ENCODE measurements at places on chromosomes 2 and 18.

- no peak for DNase-seq
Measured at GRCh38 chr2:34534761-34535160, 935.7 kb upstream of the FAM98A start.

DNA sequence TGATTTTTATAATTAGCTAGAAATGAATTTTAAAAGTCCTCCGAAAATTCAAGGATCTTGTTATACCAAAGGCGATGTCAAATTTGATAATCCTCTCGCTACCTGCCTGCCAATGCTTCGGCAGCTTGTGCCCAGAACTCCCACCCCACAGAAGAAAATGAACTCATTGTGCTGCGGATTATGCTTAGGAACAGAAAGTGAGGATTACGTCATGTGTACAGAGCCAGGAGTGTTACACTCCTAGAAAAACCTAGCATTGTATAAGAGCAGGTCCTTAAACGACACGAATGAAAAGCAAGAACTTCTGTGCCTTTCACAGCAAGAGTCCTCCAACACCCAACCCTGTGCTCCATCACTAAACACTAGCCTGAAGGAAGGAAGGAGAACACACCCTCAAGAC is 168.3 kb downstream of the RNF152 start:
- DNase-seq = no peak

DNA sequence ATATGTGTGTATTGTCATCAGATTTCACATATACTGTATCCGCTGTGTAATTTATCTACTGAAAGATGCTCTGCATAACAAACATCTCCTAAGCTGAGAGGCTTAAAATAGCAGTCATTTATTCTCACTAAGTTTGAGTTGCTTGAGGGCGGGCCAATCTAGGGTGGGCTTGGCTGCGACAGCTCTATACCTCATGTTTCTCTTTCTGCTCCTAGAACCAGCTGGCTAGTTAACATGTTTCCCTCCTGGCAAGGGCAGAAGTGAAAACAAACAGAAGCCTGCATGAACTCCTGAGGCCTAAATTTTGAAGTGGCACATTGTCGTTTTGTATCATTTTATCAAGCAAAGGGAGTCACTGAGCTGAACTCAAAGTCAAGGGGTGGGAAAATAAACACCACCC is 585.0 kb upstream of the VRK2 start:
- DNase-seq = no peak

DNA sequence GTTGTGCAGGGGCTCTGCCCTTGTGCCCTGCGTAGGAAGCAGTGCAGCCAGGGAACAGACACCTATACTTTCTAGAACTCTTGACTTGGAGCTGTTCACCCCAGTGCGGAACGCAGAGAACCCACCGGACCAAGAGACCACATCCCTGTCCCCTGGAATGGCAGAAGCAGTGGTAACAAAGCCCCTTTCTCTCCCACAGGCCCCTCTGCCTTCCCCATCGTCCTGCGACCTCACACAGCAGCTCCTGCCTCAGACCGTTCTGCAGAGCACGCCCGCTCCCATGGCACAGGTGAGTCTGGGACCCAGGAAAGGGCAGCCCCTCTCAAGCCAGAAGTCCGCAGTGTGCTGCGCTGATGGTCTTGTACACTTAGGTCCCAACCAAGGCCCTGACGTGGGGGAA is 24.6 kb upstream of the RPL31 start:
- no peak for DNase-seq

DNA sequence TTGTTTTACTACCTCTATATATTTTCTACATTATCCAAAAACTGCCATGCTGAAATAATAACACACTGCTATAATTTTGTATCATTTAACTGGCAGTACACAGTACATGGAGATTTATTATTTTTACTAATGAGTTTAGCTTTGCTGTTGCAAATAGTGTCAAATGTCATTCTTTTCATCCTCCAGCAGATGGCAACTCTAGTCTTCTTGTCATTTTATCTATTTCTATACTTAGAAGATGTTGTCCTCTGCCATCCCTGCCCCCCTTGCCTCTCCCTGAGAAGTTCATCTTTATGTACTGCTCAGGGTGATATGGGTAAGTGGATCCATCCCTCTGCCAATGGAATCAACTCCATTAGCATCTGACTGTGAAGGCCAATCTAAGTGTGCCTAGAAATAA is 21.7 kb upstream of the LRRTM1 start:
- no peak for DNase-seq

DNA sequence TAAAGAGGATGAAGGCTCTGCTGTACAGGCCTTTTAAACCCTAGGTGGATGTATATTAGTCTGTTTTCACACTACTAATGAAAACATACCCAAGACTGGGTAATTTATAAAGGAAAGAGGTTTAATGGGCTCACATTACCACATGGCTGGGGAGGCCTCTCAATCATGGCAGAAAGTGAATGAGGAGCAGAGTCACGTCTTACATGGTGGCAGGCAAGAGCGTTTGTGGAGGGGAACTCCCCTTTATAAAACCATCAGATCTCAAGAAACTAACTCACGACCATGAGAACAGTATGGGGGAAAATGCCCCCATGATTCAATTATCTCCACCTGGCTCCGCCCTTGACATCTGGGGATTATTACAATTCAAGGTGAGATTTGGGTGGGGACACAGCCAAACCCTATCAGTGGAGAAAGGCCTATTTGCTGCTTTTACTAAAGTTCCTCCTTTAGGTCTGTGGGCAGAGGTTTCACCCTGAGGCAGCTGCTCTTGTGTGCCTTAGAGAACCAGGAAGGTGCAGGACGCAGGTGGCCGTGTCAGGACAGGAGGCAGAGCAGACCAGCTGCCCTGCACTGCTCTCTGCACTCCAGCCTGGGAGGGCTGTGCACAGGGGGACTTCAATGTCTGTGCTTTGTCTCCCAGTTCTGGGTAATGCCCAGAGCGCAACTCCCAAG is 178.8 kb upstream of the HDAC4 start:
- no peak for DNase-seq

DNA sequence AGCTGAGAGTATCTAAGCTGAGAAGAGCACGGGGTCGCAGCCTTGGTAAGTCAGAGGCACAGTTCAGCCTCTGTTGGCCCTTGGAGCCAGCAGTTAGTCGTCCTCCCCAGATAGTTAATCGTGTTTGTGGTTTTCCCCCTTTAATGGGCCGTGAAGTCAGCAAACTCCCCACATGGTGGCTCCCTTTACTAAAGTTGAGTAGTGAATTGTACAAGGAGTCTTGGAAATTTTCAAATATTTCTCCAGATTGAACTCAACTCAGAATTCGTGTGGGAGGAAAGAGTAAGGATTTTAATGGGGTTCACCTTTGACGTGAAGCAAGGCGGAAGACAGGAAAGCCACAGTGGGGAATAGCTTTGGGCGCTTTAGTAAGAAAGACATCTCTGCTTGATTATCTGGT is 2.4 kb upstream of the ADCYAP1 start:
- no peak for DNase-seq

DNA sequence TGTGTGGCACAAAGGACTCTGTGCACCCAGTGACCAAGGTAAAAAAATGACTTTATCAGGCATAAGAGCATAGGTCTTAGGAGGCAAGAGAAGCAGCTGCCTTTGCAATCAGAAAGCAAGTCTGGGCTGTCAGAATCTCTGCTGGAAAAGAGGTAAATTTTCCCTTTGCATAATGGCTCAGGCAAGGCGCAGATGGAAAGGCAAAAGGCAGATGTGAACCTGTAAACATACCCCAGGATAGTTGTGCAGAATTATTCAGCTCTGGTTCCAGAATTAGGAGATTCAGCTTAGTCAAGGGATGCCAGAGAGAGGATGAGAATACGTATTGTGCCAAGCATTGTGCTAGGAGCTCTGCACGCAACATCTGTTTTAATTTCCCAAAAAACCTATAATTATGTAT is 258.7 kb downstream of the CLIP4 start:
- DNase-seq = no peak

DNA sequence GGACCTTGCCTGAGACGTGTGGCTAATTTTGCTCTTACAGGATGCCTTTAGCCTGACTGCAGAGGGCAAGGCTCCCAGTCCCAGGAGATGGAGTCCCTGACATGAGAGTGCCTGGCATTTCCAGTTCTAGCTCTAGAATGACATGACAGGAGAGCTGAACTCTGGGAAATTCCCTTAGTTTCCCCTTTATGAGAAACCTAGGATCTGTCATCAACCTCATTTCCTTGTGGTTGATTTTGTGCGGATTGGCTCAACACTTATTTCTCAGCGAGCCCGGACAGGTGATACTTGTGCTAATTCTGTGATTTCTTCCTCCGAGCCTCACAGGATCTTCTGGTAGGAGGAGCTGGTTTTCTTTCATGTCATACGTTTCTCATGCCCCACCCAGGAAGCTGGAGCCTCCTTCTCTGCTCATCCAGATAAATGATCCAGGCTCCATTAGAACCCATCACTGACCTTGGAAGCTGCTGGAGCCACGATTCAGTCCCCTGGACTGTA is at the start of gene IL36G:
IL36G (plus strand) TSS at position 448 of the 498 bp plus-strand sequence. CDS start 633 bp downstream, outside the sequence.
- no peak for DNase-seq

DNA sequence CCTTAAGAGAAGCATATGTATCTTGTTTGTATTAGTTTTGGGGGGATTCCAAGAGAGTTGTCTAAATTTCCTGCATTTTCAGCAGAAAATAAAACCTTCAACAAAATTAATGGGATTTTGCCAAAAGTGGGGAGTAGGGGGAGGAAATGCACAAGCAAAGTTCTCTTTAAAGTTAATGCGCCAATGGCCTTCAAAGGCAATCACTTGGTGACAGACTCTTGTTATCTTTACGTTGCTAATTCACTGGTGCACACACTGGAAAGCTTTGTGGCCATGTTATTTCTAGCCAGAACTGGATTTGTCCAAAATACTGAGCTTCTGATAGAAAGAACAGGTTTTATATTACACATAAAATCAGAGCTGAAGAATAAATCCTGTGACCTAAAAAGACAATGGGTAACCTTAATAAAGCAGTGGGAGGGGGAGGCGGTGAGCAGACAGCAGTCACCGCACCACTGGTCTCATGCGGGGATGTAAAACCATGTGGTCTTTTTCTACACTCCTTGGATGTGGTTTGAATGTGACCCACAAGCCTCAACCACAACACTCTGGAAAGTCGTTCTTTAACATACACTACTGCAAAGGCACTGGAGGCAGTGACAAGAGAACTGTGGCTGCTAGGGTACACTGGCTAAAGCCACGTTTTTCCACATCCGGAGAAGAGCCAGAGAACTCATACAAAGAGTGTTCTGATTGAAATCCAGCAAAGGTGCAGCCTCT is 176.9 kb upstream of the SMAD7 start:
- DNase-seq = no peak

DNA sequence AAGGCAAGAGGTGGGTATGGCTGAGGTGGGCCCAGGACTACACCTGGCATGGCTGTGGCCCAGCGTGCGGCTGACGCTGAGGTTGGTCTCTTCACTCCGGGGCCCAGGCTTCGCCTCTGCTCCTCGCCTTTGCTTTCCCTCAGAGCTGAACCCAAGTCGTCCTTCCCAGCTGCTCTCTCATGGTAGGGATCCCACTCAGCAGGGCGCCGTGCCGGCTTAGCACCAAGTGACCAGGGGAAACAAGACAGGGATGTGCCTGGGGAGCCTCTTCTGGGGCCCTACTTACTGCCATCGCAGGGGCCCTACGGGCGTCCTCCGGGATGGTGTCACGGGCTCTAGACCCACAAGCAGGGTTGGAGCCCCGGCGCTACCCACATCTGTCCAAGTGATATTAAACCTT is 138.1 kb upstream of the ALKAL2 start:
- DNase-seq = no peak

DNA sequence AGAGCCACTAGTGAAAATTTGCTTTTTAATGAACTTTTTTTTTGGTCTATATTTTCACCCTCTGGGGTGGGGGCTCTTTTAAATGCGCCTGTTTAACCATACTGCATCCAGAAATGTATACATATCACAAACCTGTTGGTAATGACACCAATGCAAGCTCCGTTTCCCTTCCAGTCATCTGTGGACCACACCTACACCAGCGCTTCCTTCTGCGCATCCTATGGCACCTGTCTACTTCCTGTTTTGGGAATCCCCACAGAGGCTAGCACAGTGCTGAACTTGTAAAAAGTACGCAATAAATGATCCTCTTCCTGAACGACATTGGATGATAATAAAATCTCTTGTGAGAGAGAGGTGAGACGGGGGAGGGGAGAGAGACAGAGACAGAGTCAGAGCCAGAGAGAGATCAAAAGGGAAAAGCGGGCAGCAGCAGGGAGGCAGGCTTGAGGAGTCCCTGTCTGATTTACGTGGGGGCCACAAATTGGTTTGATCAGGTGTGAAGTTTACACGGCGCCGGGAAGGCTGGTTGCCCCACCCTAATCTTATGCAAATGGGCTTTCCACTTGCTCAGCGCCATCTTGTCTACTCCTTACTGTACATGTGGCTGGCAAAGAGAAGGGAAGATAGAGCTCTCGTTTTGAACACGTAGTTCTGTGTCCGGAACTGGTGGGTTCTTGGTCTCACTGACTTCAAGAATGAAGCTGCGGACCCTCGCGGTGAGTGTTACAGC is 38.1 kb upstream of the SLC38A11 start:
- no peak for DNase-seq

- DNase-seq = no peak
Measured at GRCh38 chr2:11858883-11859282, 112.5 kb downstream of the LPIN1 start.

DNA sequence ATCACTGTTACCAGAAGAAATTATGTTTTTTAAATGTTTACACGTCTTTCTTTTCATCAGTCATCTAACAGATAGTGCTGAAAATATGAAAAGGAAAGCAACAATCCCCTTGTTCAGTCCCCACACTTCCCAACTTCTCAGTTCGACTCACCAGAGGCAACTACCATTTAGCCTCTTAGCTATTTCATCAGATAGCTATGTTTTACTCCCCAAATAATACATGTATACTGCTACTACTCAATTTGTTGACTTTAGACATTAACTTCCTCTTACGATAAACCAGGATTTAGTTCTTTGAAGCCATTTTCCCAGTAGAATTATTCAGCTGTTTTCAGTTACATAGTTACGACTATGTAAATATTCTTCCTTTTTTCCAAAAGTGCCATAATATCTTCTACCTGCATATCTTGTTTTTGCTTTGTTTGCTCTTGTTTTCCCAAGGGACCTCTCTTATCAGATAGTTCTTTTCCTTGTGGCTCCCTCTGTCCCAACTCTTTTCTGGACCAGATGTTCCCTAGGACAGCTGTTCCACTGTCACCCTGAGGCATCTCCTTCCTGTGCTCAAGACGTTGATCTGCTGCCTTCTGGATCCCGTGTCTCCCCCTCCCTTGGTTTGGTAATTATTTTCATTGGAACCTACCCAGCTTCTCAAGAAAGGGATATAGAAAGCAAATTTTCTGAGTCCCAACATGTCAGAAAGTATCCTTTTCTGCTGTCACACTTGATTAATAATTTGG is 289.3 kb upstream of the TANK start:
- DNase-seq = no peak

GRCh38 chr2:18169121-18169892 is 290.8 kb downstream of the KCNS3 start:
- DNase-seq = no peak

DNA sequence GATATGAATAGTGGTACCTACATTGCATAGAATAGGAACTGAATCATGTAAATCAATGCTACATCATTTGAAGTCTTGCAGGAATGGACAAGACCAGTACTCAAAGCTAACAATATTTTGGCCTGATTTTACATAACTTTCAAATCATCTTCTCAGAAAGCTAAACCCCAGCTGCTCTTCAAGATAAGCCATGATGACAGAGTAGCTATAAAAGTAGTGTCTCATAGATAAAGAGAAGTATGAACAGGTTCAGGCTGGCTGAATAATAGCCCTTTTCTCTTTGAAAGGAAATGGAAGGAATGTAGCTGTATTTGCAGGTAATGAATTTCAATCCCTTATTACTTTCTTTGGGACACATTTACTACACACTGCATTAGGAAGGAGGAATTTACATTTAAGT is 28.2 kb downstream of the TSPYL6 start:
- no peak for DNase-seq
